ENCODE measurements at places on chromosomes 5 and 9.

GRCh38 chr5:143496943-143497342 is 93.5 kb upstream of the NR3C1 start:
- no peak for DNase-seq

GRCh38 chr5:180253036-180253824 is 38.7 kb downstream of the MAPK9 start:
- DNase-seq = no peak

GRCh38 chr9:16118043-16118442 is 565.2 kb downstream of the CCDC171 start:
- no peak for DNase-seq

DNA sequence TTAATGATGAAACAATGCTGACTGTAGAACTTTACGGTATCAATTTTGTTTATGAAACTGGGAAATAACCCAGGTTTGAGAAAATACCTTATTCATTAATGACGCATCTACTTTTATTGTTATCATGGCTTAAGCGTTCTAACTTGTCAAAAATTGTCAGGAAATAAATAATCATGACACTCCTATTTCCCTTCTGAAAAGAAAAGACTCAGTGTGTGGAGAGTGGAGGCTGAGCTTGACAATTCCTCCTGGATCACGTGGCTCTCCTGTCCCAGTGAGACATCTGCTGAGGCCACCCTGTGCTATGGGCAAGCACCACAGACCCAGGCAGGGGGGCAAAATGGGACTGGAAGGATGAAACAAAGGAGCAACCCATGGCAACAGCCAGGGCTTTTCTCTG is 466.4 kb downstream of the ZNF608 start:
- no peak for DNase-seq

- no peak for DNase-seq
Measured at GRCh38 chr5:85681871-85682270, 935.9 kb upstream of the COX7C start.

DNA sequence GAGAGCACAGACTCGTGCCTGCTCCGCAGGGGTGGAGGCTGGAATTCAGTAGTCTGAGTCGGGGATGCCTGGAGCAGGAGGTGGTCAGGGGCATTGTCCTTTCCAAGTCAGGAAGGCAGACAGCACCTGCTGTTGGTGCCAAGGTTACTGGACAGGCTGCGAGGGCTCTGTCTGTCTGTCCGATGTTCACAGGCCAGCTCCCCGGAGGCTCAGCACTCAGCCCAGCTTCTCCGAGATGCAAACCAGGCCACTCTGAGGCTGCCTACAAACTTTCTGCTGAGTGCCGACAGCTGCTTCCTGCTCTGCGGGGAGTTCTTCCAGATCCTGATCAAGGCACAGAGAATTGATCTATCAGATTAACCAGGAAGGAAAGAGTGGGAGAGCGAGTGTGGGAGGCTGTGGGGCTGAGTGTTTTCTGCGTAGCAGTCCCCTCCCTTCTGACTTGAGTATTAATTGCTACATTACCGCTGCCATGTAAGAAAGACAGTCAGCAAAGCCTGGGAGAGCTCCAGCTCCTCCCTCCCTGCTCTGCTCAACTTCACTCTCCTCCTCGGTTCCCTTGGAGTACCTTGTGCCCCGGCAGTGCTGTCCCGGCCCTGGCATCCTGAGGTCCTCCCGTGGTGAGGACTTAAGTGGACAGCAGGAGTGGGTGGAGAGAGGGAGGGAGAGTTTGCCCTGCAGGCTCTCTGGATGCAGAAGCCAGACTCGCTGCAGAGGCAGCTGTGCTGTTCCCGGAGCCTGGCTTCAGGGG is 36.0 kb downstream of the KCNMB1 start:
- DNase-seq = no peak

DNA sequence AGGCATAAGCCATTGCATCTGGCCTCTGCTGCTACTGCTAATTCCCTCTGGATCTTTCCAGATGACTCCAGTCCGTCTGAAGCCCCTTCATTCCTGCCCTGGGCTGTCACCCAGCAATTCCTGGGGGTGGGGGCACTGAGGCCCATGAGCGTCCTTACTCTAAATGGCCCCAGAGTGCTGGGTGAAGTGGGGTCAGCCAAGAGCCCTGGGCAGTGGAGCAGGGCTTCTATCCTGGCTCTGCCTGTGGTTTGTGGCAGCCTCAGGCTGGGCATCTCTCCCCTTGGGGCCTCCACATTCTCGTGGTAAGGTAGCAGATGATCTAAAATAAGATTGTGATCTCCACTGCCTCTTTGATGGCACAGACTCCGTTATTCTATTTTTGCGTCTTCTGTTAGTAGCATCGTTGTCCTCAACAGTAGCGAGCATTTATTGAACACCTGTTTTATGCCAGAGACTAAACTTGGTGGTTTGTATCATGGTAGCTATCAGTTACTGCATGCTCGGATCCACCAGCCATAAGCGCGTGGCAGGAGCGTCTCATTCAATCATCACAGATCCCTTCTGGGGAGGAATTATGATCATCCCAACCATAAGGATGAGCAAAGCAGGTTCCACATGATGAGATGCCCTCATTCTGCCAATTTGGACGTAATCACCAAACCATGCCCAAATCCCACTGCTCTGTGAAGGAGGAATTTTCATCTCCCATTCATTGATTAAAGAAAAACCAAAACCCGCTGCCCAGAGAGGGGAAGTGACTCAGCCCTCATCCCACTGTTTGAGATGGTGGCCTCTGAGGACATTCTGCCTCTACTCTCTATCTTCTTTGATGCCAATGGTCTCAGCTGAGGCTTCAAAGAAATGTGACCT is 21.9 kb upstream of the DUSP1 start:
- no peak for DNase-seq

DNA sequence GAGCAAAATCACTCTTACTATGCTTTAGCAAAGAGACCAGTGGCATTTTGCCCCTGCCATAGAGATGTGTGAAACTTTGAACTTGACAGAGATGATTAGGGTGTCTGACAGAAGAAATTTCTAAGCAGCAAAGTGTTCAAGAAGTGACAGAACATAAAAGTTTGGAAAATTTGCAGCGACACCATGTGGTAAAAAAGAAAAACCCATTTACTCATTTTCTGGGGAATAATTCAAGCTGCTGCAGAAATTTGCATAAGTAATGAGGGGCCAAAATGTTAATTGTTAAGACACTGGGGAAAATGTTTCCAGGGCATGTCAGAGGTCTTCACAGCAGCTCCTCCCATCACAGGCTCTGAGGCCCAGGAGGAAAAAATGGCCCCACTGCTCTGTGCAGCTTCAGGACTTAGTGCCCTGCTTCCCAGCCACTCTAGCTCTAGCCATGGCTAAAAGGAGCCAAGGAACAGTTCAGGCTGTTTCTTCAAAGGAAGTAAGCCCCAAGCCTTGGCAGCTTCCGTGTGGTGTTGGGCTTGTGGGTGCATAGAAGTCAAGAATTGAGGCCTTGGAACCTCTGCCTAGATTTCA is 6.1 kb upstream of the AP3B1 start:
- DNase-seq = no peak

DNA sequence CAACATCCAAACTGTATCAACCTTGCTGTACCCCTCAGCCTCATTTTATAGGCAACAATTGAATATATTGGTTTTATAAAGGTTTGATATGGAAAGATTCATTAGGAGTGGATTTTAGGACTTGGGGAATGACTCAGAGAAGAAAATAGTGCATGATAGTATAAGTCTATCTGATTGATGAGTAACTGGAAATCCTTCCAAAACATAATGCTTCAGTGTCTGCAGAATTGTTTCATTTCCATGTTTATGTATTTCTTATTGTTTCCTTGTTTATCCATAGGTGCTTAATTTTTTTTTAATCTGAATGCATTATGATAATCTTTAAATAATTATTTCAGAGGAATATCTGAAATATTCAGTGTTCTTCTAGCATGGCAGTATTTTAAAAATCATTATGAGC is 12.6 kb downstream of the JAK2 start:
- DNase-seq = no peak

- DNase-seq = no peak
Measured at GRCh38 chr5:179288101-179288808, 57.0 kb downstream of the ADAMTS2 start.

- no peak for DNase-seq
Measured at GRCh38 chr5:158406884-158407823, 548.2 kb upstream of the CLINT1 start.

- no peak for DNase-seq
Measured at GRCh38 chr9:79236466-79236865, 335.3 kb upstream of the TLE4 start.

DNA sequence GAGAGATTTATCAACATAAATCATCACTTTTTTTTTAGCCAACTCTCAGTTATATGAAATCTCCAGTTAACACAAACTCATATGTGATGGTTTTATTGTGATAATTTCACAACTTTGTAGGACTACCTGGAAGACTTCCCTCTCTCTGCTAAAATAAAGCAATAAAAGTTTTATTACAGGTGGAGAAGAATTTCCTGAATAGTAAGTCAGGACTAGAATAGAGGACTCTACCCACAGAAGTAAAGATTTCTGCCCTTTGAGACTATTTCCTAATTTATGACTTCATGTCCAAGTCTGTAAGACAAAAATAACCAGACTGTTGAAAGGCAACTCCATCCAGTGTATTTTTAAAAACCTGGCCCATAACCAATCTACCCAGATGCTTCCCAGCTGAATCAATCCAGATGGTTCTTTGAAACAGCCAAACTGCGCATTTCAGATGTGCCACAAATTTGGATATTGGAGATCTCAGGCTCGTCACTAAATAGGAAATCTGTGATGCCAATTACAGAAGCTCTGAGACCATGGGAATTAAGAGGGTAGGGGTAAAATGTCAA is 234.0 kb upstream of the NMUR2 start:
- DNase-seq = peak; percentile 68

DNA sequence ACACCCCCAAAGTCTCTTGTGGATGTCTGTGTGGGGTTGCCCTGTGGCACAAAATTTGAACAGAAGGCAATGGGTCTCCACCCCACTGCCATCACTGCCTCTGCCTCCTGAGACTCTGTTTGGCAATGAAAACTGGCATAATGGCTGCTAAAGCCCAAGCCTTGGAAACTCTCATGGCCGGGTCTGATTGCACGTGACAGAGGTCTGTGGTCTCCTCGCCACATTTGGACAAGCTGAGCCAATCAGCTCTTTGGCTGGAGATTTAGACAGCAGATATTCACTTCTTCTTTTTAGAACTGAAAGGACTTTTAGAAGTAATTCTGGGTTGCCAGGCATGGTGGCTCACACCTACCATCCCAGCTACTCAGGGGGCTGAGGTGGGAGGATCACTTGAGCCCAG is 5.5 kb downstream of the GGTA1 start:
- no peak for DNase-seq

DNA sequence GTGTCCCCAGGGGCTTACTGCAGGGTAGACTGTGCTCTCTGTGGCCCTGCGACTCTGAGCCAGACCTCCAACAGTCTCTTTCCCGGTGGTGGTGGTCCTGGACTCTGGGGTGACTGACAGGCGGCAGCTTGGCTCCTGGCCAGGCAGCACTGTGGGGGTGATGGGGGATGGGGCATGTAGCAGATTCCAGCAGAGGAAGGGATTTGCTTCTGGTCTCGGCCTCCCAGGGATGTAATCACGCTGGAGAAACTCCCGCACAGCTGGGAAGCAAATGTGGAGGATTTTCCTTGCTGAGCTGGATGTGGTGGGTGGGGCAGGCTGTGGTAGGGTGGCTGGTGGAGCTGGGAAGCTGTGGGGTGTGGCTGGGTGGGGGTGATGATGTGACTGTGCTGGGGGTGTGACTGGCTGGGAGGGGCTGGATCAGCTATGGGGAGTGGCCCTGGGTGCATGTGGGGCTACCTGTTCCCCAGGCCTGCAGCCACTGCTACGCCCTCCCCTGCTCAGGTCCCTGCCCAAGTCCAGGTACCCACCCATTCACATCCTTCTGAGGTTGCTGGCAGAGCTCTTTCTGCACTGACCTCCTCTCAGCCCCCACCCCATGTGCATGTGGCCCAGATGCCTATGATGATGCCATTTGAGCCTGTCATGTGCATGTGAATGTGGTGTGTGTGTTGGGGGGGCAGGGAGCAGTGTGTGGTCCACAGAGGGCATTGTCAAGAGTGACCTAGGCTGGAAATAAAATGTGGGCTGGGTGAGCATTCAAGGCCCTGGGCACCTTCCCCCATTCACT is 3.8 kb downstream of the NDST1 start:
- DNase-seq = no peak

- no peak for DNase-seq
Measured at GRCh38 chr9:93185266-93186214, 1.6 kb downstream of the WNK2 start.

- no peak for DNase-seq
Measured at GRCh38 chr9:7185612-7186011, 427.8 kb downstream of the KDM4C start.

- no peak for DNase-seq
Measured at GRCh38 chr9:130756455-130757152, 63.0 kb downstream of the EXOSC2 start.

GRCh38 chr9:90420768-90421513 is 221.7 kb downstream of the DIRAS2 start:
- DNase-seq = peak; percentile 26

GRCh38 chr9:6144947-6145346 is 70.7 kb upstream of the IL33 start:
- DNase-seq = no peak

DNA sequence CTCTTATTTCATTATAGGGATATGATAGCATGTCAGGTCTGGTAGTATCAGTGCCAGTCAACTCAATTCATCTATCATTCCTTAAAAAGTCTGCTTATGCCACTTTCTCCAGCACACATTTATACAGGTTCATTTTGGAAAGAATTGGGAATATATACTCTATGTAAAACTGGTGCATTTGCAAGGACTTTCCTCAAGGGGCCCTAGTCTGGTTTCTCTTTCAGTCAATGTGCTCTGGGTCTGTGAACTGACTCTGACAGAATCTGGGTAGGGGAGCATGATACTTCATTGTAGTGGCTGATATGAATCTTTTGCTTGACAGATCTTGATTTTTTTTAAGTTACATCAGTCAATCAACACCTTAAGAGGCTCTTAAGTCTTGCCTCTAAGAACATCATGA is 313.9 kb downstream of the HTR1A start:
- no peak for DNase-seq

DNA sequence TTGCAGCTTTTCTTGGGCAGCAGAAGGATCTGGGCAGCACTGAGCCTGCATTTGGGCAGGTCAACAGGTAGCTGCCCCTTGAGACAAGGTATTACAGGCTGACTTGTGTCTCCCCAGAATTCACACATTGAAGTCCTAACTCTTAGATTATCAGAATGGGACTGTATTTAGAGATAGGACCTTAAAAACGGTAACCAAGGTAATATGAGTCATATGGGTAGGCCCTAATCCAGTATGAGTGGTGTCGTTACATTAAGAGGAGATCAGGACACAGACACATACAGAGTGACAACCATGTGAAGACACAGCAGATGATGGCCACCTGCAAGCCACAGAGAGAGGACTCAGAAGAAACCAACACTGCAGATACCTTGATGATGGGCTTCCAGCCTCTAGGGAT is 3.2 kb downstream of the C1QTNF2 start:
- DNase-seq = no peak

GRCh38 chr9:117400171-117400570 is 14.7 kb downstream of the ASTN2 start:
- no peak for DNase-seq

DNA sequence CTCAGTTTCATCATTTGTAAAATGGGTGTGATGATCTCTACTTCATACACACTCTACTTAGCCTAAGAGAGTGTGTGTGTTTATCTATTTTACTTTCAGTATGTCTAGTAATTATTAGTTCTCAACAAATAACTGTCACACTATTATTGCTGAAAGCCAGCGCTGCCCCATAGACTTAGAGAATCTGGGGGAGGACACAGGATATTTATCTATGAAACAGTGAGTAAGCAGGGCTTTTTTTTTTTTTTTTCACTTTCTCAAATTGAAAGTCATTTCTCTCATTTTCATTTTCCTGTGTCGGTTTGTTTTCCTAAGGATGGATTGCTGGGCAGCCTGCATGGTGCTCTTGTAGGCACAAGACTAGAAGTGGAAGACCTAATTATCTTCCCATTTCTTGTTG is 248.4 kb upstream of the RPS23 start:
- DNase-seq = no peak
